ENCODE measurements at places on chromosomes 13 and 19. TPM values are rescaled to one million over a fixed set of nuclear protein-coding genes. Genes with fewer than 3 reads are reported as not detected.

The GGACT gene
- total RNA-seq = 2.1 TPM

The ZNF625 gene
- total RNA-seq = 5.0 TPM

The BEST2 gene
- total RNA-seq = not detected

The NHLRC3 gene
- total RNA-seq = 15.7 TPM

The CLIP3 gene
- 23.7 TPM for total RNA-seq

The CXCL17 gene
- not detected for total RNA-seq

The EVI5L gene
- 8.4 TPM for total RNA-seq

The CALR3 gene
- not detected for total RNA-seq

The C19orf85 gene
- not detected for total RNA-seq

The SMIM44 gene
- total RNA-seq = not detected

The DIS3 gene
- 18.5 TPM for total RNA-seq

The C3 gene
- 1,284 TPM for total RNA-seq

The IL4I1 gene
- 0.28 TPM for total RNA-seq

The TMC4 gene
- total RNA-seq = not detected

The FFAR2 gene
- 0.81 TPM for total RNA-seq

The PLIN5 gene
- total RNA-seq = 3.0 TPM

The MAST1 gene
- 3.3 TPM for total RNA-seq

The DCLK1 gene
- 64.8 TPM for total RNA-seq

The PTPRH gene
- 4.3 TPM for total RNA-seq

The IGLON5 gene
- not detected for total RNA-seq

The ZNF569 gene
- 6.4 TPM for total RNA-seq

The NCR1 gene
- not detected for total RNA-seq

The PLA2G4C gene
- 13.0 TPM for total RNA-seq

The KIR3DL2 gene
- not detected for total RNA-seq

The NKG7 gene
- 3.0 TPM for total RNA-seq

The TIMM29 gene
- total RNA-seq = 28.5 TPM

The INSL3 gene
- total RNA-seq = not detected

The NCCRP1 gene
- total RNA-seq = not detected

The HSPB6 gene
- 59.4 TPM for total RNA-seq

The ZFR2 gene
- total RNA-seq = 1.2 TPM

The DDX39A gene
- 43.6 TPM for total RNA-seq

The SMAD9 gene
- total RNA-seq = 29.3 TPM
